ENCODE measurements at places on chromosomes 1 and 21.

DNA sequence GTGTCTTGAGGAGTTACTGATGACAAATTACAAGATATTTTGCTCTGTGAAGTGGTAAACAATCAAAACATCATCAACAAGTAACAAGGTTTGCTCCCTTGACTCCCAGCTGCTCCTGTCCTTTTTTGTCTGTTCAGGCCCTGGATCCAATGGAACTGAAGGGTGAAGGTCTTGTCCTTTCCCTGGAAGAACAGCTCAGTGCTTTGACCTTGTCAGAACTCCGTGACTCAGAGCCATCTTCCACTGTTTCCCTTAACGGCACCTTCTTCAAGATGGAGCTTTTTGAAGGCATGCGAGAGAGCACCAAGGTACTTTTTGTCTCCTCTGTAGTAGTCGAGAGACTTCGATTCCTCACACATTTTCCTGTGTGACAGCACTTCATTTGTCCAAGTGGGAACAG, 29.0 kb downstream of the TRIM45 start:
- DNase-seq = no peak

DNA sequence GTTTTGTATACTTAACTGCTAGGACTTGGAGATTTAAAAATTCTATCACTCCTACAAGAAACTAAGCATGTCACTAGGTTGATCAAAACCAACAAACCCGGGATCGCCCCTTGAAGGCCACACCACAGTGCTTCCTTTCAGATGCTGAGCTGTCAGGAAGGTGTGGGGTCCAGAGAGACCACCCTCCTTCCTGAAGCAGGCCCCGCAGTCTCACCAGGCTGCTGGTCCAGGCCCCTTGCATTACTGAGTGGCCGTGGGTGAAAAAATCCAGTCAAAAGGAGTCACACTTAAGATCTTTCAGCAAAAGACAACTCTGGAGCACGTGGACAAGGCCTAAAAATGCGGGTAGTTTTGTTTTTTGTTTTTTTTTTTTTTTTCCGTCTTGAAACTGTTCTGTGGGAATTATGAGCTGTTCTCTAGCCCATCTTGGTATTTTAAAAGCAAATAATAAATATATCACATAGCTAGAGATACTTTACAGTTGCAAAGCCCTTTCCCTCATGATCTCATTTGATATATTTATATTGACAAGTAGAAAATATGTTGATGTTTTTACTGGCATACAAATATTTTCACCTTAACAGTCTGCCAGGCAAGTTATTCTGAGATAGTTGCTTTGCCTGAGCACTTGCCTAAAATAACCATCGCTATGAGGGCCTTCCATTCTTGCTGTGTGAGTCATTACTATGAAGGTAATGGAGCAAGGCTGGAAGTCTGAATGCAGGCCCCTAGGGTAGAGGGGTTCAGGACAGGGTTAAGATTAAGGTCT, 73.1 kb upstream of the EDEM3 start:
- no peak for DNase-seq

DNA sequence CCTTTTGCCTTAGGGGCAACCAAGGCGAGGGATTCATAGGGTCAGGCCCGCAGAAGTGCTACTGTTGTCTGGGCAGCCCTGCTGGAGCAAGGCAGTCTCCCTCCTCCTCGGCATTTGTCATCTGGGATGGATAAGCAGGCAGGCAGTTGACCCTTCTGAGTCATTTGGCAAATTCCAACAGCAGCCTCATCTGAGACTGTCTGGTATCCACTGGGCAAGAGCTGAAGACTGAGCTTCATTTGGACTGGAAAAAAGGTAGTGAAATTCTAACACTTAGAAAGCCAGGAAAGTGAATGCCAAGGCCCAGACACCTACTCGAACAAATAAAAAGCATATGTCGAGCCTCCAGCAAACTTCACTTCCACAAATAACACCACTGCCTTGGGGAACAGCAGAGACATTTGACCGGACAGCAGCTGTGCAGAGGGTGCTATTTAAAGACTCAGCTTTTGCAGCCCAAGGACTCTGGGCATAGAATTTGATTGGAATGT, 4.0 kb upstream of the ZBTB40 start:
- no peak for DNase-seq

DNA sequence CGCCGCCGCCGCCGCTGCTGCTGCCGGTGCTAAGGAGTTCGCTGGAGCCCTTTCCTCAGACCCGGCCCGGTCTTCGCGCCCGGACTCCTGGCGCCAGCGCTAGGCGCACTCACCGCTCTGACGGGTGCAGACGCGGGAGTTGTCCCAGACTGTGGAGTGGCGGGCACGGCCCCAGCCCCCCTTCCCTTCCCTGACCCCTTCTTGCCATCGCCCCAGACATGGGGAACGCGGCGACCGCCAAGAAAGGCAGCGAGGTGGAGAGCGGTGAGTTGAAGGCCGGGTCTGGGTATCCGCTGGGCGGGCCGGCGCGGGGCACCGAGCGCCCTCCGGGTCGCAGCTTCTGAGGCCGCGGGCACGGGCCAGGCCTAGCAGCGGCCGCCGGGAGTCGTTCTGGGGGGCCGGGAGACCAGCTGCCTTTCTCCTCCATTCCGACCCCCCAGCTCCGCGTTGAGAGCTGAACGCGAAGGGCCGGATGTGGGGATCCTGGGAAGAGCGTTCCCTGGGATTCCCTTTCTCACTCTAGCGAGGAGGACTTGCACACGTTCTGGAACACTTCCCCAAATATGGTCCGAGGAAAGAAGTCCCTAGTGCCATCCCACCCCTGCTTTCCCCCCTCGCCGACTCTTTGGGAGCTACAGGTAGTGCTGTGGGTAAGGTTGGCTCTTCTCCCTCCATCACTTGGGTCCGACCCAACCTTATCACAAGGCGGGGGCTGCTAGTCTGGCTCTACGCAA, 65.8 kb upstream of the PRKACB start:
- peak; percentile 7 for DNase-seq

DNA sequence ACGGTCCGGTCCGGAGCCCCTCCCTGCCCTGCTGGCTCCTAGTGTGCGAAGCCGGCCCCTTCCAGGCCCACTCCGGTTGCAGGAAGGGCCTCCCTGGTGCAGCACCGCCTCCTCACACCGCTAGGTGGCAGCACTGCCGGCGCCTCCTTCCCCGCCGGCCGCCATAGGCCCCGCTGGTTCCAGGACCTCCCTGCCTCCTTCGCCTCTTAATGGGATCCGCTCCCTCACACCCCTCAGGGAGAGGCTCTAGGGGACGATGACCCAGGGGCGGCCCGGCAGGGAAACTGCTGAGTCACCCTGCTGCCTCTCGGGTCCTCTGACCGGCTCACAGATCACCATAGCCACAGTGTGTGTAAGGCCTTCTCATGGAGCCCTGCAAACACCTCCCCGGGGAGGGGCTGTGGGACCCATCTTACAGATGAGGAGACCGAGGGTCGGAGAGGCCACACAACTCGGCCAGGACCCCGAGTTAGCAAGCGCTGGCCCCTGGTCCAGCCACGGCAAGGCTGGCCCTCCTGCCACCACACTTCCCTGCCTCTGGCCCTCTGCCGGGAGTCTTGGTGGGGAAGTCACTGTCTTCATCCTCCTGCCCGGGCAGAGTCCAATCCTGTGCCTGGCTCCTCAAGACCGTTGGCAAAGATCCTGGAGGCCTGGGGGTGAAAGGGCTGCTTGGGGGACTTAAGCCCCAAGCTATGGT, 1.6 kb upstream of the AJAP1 start:
- DNase-seq = peak; percentile 63

DNA sequence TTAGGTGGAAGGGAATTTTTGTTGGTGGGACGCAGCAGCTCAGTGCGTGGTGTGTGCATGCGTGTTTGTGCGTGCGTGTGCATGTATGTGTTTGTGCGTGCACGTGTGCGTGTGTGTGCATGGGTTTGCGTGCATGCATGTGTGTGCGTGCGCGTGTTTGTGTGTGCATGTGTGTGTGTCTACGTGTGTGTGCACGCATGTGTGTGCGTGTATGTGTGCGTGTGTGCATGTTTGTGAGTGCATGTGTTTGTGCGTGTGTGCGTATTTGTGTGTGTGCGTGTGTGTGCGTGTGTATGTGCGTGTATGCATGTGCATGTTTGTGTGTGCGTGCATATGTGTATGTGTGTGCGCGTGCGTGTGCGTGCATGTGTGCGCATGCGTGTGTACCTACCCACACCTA, 20.2 kb downstream of the ATP5PO start:
- no peak for DNase-seq
